ENCODE measurements at places on chromosomes 2 and 18.

- no peak for DNase-seq
Observed at GRCh38 chr18:3422905-3423304, 27.1 kb upstream of the TGIF1 start.

- peak; percentile 54 for DNase-seq
Observed at GRCh38 chr18:40904295-40904694, 1050.7 kb upstream of the PIK3C3 start.

- DNase-seq = no peak
Observed at GRCh38 chr18:63312737-63313395, 6.7 kb downstream of the BCL2 start.

- DNase-seq = no peak
Observed at GRCh38 chr18:59026831-59027410, 112.8 kb upstream of the SEC11C start.
